Temporal lobe (tissue), 4 donors: ENCODE measurements at places on chromosomes 2 and 18. TPM values are rescaled to one million over a fixed set of nuclear protein-coding genes. Genes with fewer than 3 reads are reported as not detected.

The CHST10 gene
- 75.5 TPM for total RNA-seq

The C2orf92 gene
- total RNA-seq: 3.7 TPM

The ATL2 gene
- total RNA-seq: 109 TPM

The DOCK10 gene
- 10.1 TPM for total RNA-seq

The SP140 gene
- 0.49 TPM for total RNA-seq

The FARP2 gene
- 23.1 TPM for total RNA-seq

The OTOS gene
- not detected for total RNA-seq
